ENCODE measurements at places on chromosomes 7 and 10. TPM values are rescaled to one million over a fixed set of nuclear protein-coding genes. Genes with fewer than 3 reads are reported as not detected.

ZNF853 gene
- total RNA-seq = 4.8 TPM

KIAA1549 gene
- total RNA-seq = 0.06 TPM

CYP3A4 gene
- not detected for total RNA-seq

SCART1 gene
- total RNA-seq = 3.4 TPM

SH2D4B gene
- total RNA-seq = 0.36 TPM

SPOCK2 gene
- 909 TPM for total RNA-seq

CLCN1 gene
- not detected for total RNA-seq

FAM237B gene
- not detected for total RNA-seq

SLC16A9 gene
- total RNA-seq = not detected

CLRN3 gene
- total RNA-seq = not detected

NRCAM gene
- 13.2 TPM for total RNA-seq

EGR2 gene
- total RNA-seq = 5.6 TPM

GLI3 gene
- not detected for total RNA-seq

MYH16 gene
- not detected for total RNA-seq

PHTF2 gene
- total RNA-seq = 10.2 TPM

TAS2R4 gene
- 0.22 TPM for total RNA-seq

CYP2W1 gene
- not detected for total RNA-seq

RBP4 gene
- not detected for total RNA-seq

PAPSS2 gene
- total RNA-seq = not detected

TMEM72 gene
- total RNA-seq = not detected

ZNF775 gene
- total RNA-seq = 0.33 TPM

SLIT1 gene
- 0.35 TPM for total RNA-seq

MLXIPL gene
- not detected for total RNA-seq

IFIT1B gene
- total RNA-seq = not detected

HABP2 gene
- total RNA-seq = not detected

MMRN2 gene
- total RNA-seq = 1.4 TPM

NRP1 gene
- total RNA-seq = not detected

SUN3 gene
- total RNA-seq = not detected

SPDYE2 gene
- total RNA-seq = not detected

CHCHD3 gene
- 20.4 TPM for total RNA-seq

OGDHL gene
- total RNA-seq = 0.50 TPM

PRF1 gene
- 56.4 TPM for total RNA-seq

GRID2IP gene
- total RNA-seq = 0.33 TPM

ANKRD61 gene
- total RNA-seq = not detected

DCLRE1C gene
- total RNA-seq = 15.1 TPM

TMEM178B gene
- 0.03 TPM for total RNA-seq

UBE2D1 gene
- total RNA-seq = 9.4 TPM

PRR15 gene
- total RNA-seq = not detected

CTAGE15 gene
- total RNA-seq = not detected

PLEKHA1 gene
- total RNA-seq = 23.6 TPM
